Stimulated activated CD4-positive, alpha-beta T cell treated with anti-CD3 and anti-CD28 coated beads, Interleukin-4, amount 100 ng/mL, for 48 hours (primary cell): ENCODE measurements at places on chromosomes 2 and 18.
A peak's percentile ranks its signal among the peaks of the same experiment; 100 is the strongest.

GRCh38 chr18:55875371-55875901, 287.4 kb upstream of the TCF4 start:
- DNase-seq: no peak

DNA sequence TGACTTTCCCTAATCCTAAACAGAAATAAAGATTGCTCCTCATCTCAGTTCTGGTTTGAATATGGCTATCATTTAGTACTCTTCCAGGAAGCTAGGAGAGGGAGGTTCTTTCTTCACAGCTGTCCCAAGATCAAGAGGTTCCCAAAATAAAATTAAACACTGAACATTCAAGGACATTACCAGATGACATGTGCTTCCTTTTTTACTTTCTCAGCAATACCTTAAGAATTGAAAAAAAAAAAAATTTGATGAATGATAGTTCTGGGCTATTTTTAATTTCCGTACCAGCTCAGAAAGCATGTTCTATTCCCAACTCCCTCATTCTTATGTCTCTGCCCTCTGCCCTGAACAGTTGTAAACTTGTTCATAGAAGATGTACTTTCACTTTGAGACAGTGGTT, 61.7 kb upstream of the MYL1 start:
- DNase-seq: no peak

DNA sequence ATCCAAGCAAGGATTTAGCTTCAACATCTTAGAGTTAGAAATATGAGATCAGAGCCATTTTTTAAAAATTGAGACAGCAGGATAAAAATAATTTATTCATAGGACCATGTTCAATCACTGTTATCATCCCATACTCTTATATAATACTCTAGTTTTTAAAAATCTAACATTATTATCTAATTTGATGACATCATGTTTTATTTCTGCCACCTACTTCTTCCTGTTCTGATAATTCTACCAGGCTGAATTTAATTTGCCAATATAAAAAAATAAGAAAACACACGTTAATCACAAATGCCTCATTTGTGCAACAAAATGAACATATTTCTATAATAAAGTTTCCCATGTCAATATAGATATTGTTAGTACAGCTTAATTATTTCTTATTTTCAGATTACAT, 621.7 kb downstream of the KCNJ3 start:
- DNase-seq: no peak

DNA sequence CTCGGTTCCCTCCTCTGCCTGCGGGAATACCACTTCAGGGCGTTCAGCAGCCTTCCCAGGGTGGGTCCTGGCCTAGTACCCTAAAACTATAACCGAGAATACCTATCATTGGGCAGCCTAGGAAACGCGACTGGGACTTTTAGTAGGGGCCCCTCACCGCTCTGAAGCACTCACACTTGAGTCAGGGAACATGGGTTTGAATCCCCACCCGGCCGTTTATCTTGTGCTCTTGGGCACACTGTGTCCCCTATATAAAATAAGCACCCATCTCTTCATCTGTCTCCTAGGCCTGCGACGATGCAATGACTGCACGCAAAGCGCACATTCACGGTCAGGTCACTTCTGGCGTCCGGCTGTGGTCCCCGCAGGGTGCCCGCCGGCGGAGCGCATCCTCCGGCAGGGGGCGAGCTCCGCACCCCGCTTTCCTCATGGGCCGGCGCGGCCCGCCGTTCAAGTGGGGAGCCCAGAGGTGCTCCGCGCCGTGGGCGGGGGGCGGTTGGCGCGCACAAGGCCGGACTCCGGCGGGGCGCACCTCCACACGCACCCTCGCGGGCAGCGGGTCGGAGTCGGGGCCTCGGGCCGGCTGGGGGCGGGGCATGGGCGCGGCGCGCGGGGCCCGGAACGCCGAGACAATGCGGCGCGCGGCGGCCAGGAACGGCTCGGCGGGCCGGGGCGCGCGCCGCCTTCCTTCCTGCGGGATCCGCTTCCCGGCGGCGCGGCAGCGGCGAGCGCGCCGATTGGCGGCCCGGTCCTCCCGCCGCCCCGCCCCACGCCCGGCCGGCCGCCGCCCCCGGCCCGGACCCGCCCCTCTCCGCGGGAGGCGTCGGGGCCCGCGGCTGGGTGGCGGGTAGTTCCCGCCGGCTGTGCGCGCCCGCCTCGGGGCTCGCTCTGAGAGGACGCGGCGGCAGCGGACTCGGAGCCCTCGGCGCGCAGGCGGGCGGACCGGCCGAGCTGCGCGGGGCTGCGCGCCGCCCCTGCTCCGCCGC, at the start of gene ASAP2:
ASAP2 (plus strand) TSS at position 850 of the 986 bp plus-strand sequence. CDS start 293 bp downstream, outside the sequence.
- DNase-seq: peak; percentile 27

DNA sequence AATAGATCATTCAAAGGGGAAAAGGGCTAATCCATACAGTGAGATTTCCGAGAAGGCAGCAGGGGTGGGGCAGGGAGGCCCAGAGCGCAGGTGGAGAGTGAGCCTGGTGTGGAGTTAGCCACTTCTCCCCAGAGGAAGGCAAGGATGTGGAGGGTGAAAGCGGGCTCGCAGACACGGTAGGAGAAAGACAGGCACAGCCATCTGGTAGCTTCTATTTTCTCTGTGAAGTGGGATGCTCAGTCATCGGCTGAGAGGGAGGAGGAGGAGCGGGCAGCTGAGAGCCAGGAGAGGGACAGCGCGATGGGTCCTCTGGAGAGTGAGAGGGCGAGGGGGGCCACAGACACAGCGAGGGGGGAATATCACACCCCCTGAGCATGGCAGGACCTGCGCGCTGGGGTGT, 153.3 kb upstream of the NDUFV2 start:
- DNase-seq: no peak

GRCh38 chr18:62583376-62583775, 60.6 kb downstream of the ZCCHC2 start:
- DNase-seq: no peak

- peak; percentile 11 for DNase-seq
These were observed 136.0 kb downstream of the INSIG2 start for GRCh38 chr2:118223992-118224894.
